Astrocyte of the hippocampus (primary cell): ENCODE measurements at places on chromosomes 5 and 9.

DNA sequence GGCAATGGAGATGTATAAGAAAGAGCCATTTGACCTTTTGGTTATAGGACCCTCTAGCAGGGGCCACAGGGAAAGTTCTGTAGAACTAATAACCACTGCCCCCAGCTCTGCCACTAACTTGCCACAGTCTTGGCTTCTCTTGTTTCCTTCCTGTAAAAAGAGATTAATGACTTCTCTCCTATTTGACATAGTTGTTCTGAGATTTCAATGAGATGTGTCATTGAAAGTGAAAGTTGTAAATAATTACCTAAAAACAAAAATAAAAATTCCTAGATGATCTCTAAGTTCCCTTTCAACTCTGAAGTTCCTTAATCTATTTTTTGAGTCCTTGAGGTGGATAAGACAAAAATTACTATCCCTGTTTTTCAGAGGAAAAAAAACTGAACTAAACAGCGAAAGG, 1.4 kb upstream of the KIF12 start:
- no peak for DNase-seq

GRCh38 chr5:62603934-62604333, 25.3 kb downstream of the LRRC70 start:
- no peak for DNase-seq

- DNase-seq: peak; percentile 31
Measured at GRCh38 chr5:130871346-130872086, 293.5 kb downstream of the HINT1 start.

- DNase-seq: no peak
Measured at GRCh38 chr9:93178851-93179786, 4.8 kb upstream of the WNK2 start.

DNA sequence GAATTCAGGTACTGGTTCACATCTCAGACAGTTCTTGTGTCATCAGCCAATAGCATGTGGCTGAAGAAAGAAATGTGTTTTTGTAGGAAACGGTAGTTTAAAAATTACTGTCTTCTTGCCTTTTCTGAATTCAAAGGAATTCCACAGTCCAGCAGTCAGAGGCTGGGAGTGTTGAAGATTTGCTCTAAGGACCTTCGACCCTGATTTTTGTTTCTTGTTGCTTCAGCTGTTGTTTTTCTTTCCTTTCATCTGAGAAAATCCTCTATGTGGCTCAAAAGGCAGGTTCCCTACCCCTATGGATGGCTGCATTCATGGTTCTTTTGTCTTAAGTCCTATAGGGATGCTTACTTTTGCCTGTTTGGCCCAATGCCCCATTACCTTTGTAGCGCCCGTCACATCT, 304.9 kb downstream of the TMEM167A start:
- no peak for DNase-seq

- DNase-seq: peak; percentile 7
Measured at GRCh38 chr9:93467062-93467416, 13.7 kb upstream of the FAM120AOS start.

DNA sequence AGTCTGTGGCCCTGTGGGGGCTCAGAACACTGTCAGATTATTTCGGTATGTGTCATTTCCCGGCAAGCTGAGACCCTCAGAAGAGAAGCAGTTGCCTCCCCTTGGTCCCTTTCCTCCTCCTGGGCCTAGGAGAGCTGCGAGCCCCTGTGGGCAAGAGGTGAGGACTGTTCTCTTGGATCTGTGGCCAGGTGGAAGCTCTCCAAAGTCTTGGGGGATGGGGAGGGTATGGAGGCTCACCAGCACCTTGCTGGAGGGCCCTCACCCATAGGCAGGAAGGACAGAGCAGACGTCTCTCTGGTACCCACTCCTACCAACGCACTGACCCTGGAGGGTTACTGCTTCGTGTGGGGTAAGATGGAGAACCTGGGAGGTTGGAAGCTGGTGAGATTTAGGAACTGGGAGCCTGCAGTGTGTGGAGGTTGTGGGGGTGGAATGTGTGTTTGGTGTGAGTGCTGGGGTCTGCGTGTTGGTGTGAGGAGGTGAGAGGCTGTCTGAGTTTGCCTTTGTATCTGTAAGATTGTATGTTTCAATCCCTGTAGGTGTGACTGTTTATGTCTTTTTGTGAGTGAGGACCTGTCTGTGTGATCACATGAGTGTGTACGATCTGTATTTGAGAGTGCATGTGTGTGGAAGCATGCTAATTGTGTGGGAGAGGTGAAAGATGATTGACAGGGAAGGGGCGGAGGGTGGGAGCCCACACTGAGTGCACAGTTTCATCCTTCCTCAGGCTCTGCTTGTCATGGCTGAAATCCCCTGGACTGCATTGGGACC, 52.4 kb upstream of the PSD2 start:
- peak; percentile 21 for DNase-seq

- DNase-seq: no peak
Measured at GRCh38 chr9:116042321-116042720, 111.3 kb upstream of the PAPPA start.

GRCh38 chr9:132168347-132168746, 6.5 kb downstream of the NTNG2 start:
- peak; percentile 67 for DNase-seq

DNA sequence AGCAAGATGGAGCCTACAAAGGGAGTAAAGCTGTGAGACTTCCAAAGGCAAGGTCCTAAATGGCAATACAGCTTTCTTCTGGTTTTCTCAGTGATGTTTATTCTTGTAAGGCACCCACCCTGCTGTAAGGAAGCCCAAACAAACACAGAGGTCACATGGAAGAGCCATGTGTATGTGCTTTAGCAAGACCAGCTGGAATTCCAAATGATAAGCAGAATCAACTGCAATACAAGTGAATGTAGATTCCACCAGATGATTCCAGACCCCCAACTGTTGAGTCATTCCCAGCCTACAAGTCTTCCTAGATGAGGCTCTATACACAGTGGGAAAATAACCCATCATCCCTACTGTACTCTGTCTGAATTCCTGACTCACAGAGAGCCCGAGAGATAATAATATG, 122.8 kb downstream of the DEPDC1B start:
- peak; percentile 4 for DNase-seq

GRCh38 chr5:43769571-43770355, 166.8 kb downstream of the NNT start:
- DNase-seq: no peak

GRCh38 chr5:31343946-31344345, 150.5 kb downstream of the CDH6 start:
- DNase-seq: no peak

DNA sequence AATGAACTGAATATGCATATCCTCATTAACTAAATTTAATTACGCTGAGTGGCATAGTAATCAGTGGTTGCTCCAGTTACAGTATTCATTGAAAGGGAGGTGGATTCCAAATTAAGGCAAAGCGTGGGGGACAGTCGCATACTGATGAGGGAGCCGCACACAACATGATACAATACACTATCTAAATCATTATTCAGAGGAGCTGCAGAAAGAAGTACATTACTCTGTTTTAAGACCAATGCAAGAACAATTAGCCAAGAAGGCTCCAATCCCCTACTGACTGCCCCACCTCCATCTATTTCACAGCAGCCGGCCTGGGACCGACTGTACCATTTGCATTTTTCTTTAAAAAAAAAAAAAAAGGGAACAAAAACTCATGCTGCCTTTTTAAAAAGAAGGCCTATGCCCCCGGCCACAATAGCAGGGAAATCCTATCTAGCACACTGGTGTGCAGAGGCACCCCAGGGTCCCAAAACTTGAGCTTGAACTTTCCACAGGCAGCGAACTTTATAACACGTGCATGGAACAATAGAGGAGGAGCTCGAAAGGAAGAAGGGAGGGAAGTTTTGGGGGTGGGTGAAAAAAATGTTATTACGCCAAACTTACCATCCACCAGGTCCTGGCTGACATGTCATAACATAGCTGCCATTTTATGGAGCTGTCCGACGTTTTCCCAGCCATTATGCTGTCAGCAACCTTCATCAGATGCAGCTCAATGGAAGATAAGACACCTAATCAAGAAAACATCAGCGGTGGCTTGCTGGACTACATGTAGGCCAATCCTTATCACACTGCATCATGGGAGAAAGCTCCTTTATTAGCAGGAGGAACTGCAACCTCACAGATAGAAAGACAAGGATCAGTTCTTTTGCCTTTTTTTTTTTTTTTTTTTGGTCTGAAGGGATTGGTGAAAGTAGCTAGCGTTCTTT, 161.6 kb downstream of the ZDHHC21 start:
- no peak for DNase-seq

DNA sequence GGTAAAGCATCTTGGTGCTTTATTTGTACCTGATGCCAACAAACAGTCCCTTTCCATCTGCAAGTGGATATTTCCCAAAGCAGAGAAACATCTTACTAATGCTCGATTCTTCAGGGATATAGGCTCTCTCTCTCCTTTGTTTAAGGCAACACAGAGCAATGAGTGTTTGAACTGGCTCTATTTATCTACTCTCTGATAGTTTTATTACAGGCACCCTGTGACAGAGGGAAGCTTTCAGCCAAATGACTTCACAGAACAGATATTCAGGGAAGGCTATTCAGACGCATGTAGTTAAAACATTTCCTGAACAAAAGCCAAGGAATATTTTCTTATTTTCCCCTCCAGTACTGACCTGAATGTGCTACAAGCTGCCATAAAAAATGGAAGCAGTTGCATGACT, 141.8 kb downstream of the YIPF5 start:
- peak; percentile 64 for DNase-seq

- DNase-seq: no peak
Measured at GRCh38 chr5:4859500-4860235, 280.5 kb upstream of the ADAMTS16 start.

GRCh38 chr9:131169563-131170240, 44.3 kb downstream of the NUP214 start:
- no peak for DNase-seq

- peak; percentile 45 for DNase-seq
Measured at GRCh38 chr9:72786948-72787347, 165.9 kb downstream of the ALDH1A1 start.

DNA sequence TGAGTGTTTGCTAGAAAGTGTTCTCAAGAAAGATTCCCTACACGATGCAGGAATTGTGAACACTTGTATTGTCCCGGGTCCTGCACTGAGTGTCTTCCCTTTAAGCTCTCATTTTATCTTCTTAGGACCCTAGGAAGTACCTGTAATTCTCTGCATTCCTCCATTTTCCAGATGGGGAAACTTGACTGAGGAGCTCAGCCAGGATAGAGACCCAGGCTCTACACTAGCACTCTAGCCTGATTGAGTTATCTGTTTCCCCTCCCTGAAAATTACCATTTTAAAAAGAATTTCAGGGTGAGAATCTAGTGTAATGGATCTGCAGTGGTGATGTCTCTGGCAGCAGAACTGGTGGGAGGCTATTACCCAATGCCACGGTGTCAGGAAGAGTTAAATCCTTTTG, 453.9 kb downstream of the KDM4C start:
- DNase-seq: no peak

- peak; percentile 14 for DNase-seq
Measured at GRCh38 chr9:96242811-96243210, 59.2 kb downstream of the HSD17B3 start.

GRCh38 chr5:176133289-176133870, 104.8 kb upstream of the SIMC1 start:
- no peak for DNase-seq

- no peak for DNase-seq
Measured at GRCh38 chr9:106106396-106106795, 412.1 kb downstream of the TMEM38B start.

- peak; percentile 5 for DNase-seq
Measured at GRCh38 chr9:26812217-26812616, 80.4 kb downstream of the CAAP1 start.

GRCh38 chr5:114152656-114153360, 209.1 kb upstream of the KCNN2 start:
- DNase-seq: no peak

DNA sequence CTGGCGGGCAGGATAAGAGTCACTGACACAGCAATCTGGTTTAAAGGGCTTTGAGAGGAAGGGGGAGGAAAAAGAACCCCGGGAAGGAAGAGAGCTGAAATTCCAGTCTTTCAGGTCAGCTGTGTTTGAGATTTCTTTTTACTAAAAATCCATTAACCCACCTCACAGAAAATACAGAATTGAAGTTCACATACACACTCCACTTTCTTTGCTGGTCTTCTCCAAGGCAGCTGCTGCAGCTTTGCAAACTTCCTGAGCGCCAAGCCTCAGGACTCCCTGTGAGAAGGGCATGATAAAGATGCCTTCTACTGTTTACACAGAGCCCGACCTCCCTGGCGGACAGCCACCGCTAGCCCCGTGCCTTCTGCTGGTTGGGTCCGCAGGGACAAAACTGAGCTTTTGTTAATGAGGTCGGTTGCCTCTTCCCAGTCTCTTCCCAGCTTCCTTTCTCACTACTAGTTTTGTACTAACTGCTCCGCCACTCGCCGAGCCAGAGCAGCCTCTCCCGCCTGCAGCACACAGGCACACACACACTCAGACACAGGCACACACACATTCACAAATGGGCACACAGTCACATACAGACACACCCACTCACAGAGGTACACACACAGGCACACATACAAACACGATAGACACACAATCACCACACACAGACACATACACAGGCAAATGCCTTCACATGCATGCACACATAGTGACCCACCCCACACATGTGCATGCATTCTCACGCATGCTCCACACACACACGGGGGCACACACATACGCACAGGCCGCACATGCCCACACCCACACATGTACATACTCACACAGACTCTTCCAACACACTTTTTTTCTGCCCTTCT, at the start of gene FREM1:
TSS of gene FREM1 (minus strand) at position 468 of the 845 bp plus-strand sequence. CDS start 41,451 bp downstream, outside the sequence.
- peak; percentile 27 for DNase-seq

DNA sequence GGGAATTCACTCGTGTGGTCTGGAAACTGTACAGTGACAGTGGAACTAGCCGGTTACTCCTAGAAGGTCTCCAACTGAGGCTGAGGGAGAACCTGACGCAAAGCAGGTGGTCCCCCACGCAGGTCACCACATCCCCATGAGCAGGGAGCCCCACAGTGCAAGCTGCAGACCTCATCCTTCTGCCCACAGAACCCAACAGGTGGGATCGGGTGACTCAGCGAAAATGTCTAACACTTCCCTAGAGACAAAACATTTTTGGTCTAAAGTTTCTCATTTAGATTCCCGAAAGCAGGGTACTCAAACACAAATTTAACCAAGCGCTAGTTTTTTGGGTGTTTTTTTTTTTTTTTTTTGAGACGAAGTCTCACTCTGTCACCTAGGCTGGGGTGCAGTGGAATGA, 62.4 kb upstream of the RETREG1 start:
- DNase-seq: no peak

GRCh38 chr5:170225326-170226128, 7.3 kb upstream of the C5orf58 start:
- DNase-seq: peak; percentile 79

- peak; percentile 89 for DNase-seq
Measured at GRCh38 chr5:42840269-42840668, 28.6 kb upstream of the SELENOP start.

DNA sequence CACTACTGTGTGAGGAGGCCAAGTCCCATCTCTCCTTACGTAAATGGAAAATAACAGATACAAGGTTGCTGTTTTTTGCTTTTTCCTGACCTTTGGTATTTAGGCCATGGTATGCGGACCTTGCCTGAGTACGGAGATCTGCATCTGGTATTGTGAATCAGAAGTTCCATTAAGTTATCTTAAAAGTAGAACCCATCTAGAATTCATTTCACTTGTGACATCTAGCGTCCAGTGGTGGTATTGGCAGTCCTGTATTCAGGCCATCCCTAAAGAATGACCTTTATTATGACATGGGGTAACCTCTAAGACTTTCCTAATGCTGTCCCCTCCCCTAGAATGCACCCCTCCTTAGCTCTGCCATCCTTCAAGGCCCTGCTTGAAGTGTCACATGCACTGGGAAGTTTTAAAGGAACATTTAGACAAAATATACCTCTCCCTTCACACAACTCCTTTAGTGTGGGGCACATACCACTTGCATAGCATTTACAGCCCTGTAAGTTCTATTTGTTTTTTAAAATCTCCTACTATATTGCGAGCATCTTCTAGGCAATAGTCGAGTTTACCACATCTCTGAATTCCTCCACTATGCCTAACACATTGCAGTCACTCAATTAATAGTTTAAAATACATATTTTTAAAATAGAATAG, 1.9 kb upstream of the SPDL1 start:
- DNase-seq: peak; percentile 73
